ENCODE measurements at places on chromosomes 3 and 15.

GRCh38 chr3:179929091-179929529, 107.6 kb downstream of the PEX5L start:
- no peak for DNase-seq

DNA sequence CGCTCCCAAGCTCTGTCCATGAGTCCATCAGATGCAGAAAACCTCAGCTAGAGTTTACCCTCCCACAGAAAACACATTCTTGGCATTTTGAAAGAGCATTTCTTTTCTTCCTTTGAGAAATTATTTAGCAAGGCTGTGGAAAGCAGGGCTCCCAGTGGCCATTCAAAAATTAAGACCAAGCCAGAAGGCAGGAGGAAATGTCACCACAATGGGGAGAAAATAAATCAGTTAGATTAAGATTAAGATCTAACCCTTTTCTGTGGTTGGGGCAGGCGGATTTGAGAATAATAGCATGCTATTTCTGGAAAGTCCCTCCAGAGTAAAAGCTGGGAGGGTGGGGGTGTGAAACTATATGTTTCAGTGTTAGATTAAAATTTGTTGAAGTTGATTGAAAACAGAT, 20.2 kb downstream of the LRIG1 start:
- DNase-seq = no peak

GRCh38 chr15:36831904-36832287, 252.5 kb downstream of the CDIN1 start:
- DNase-seq = no peak

GRCh38 chr3:136535906-136536305, 216.3 kb downstream of the STAG1 start:
- no peak for DNase-seq

- DNase-seq = no peak
These were observed 771.7 kb downstream of the IGSF11 start for GRCh38 chr3:118262800-118263402.

All from NCI-H510A (cell line).